ENCODE measurements at places on chromosomes 2 and 18.

DNA sequence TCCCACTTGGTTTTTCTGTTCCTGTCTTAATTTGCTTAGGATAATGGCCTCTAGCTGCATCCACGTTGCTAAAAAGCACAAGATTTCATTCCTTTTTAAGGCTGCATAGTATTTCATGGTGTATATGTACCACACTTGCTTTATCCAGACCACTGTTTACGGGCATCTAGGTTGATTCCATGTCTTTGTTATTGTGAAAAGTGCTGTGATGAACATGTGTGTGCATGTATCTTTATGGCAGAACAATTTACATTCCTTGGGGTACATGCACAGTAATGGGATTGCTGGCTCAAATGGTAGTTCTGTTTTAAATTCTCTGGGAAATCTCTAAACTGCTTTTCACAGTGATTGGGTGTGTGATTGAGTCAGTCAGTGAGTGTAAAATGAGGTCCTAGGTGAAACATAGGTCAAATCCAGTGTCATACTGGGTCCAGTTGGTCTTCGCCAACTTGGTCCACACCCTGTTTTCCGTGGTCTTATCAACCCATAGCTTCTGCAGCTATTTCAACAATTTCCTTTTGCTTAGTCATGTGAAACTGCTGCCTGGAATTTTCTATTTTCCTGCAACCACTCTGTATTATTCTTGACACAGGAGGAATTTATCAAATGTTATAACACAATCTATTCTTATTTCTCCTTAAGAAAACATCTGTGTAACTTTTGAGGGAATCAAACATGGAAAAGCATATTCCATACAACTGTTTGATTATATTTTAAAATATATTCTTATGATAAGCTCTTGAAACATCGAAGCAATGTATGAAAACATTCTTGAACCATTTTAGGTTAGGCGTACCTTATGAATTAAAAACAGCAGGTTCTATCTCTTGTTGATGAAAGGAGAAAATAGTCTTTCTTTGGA lies 82.9 kb downstream of the ADCYAP1 start:
- DNase-seq = no peak

DNA sequence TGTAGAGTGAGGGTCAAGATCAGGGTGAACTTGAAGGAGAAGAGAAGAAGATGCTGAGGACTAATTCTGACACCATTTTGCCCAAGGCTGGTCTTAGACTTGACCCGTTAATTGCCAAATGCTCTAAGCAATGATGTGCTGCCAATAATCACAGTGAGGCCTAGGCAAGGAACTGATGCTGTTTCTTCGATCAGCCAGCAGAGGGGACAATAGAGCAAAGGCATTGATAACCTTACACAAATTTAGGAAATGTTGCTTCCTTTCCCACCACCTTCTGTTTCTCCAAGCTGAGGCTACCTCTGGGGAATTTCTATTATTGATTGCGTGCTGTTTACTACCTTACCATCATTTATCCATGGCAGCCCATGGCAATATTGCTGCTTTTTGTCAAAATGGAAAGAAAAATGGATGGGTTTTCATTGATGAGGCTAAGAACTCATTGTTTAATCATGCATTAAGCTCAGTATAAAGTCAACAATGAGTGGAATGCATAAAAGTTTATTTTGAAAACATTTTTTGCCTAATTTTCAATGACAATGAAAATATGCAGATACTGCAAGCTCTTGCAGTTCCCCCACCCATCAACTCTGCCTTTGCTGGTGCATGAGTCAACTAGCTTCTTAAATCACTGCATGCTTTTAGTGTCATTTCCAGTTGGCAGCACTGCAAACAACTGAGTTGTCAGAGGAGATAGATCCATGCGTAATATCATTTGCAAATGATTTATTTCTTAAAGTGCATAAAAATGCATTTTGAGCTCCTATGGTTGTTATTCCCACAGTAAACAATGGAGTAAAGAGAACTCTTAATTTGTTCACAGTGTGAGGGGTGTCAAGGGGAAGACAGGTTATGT lies 116.4 kb upstream of the NYAP2 start:
- DNase-seq = peak; percentile 31

- DNase-seq = no peak
Observed at GRCh38 chr2:2757764-2758163, 426.7 kb upstream of the MYT1L start.

DNA sequence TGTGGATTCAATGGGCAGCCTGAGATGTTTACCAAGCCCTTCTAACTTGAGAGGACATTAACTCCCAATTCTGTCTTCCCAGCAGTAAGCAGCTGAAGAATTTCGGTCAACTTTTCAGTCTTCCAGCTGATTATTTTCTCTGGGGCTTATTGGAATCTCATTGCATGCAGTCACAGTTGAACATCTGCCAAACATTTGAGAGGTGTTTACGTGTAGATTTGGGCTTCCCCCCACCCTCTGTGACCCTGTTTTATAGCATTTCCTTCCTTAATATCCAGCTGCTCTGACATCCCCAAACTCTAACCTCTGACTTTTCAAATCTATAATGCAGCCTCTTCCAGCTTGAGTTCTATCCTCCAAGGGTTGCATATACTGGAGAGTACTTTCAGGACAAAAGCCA lies 16.5 kb upstream of the VIT start:
- DNase-seq = no peak

GRCh38 chr2:128622955-128623620 lies 304.4 kb upstream of the HS6ST1 start:
- no peak for DNase-seq

- no peak for DNase-seq
Observed at GRCh38 chr18:48405978-48406377, 3.2 kb downstream of the ZBTB7C start.

DNA sequence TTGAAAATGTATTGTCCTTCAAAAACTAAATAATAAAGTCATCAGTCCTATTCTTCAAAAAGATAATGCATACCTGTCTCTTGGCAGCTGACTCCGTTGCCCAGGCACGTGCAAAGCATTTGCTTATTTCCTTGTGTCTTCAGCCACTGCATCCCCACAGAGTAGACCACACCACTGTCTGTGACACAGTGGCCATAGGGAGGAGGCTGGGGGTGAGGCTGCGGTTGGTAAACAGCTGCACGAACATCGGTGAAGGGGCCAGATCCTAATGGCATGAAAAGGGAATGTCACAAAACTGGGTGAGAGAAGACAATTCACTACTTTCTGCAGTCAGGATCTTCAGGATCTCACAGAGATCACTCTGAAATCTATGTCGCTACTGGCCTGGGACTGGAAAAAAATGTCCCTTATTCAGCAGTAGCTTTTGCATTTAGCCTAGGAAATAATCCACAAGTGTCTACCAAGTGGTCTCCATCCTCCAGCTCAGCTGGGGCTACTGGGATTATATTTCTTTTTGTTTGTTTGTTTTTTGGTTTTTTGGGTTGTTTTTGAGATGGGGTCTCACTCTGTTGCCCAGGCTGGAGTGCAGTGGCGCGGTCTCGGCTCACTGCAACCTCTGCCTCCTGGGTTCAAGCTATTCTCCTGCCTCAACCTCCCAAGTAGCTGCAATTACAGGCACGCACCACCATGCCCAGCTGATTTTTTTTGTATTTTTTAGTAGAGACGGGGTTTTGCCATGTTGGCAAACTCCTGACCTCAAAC lies 10.7 kb downstream of the FN1 start:
- no peak for DNase-seq

GRCh38 chr2:185179743-185180142 lies 558.9 kb upstream of the FSIP2 start:
- no peak for DNase-seq

GRCh38 chr2:190887089-190887488 lies 6.5 kb downstream of the GLS start:
- DNase-seq = no peak

GRCh38 chr2:162197069-162197825 lies 45.2 kb upstream of the GCG start:
- DNase-seq = no peak

GRCh38 chr18:77365667-77366066 lies 116.0 kb downstream of the GALR1 start:
- no peak for DNase-seq

GRCh38 chr2:67842375-67842959 lies 220.3 kb downstream of the C1D start:
- DNase-seq = no peak

DNA sequence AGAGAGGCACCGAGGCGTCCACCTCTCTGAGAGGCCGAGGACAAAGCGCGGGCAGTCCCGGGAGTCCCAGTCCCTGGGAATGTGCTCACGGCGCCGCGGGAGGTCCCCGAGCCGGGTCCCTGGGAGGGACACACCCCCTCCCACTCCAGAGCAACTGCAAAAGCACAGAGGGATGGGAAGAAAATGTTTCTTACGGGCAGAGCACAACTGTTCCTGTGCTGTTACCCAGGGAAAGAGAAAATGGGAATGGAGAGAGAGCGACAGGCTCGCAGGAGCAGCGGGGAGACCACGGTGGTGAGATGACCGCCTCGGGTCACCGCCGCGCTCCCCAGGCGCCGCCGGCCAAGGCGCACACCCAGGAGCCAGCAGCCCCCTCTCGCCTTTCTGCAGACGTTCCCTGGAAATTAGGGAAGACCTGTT lies 1.2 kb upstream of the BCL11A start:
- DNase-seq = no peak

- DNase-seq = no peak
Observed at GRCh38 chr2:232957657-232958090, 55.4 kb downstream of the NGEF start.

DNA sequence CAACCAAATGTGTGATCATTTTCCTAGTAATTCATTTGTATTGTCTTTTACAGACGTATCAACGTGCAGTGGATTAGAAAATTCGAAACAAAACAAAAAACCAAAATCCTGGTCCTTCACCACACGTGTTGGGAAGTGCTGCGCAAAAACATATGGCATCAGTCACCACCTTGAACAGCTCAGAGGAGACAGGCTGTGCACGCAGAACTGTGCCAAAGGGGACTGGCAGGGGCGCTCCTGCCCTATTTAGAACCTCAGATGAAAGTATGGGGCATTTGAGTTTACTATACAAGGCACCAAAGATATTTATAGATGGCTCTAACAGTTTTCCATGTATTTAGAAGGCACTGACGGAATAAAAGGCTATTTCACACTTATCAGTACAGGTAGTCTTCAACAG lies 42.3 kb downstream of the NOL10 start:
- DNase-seq = no peak

GRCh38 chr2:31998731-31999383 lies 12.0 kb downstream of the MEMO1 start:
- no peak for DNase-seq

DNA sequence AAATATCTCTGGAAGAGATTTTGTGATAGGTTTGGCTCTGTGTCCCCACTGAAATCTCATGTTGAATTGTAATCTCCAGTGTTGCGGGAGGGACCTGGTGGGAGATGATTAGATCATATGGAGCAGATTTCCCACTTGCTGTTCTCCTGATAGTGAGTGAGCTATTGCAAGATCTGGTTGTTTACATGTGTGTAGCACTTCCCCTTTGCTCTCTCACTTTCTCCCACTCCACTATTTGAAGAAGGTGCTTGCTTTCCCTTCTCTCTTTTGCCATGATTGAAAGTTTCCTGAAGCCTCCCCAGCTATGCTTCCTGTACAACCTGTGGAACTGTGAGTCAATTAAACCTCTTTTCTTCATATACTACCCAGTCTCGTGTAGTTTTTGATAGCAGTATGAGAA lies 97.0 kb upstream of the FN1 start:
- no peak for DNase-seq

- DNase-seq = no peak
Observed at GRCh38 chr2:99000708-99001107, 64.7 kb upstream of the CRACDL start.

GRCh38 chr18:7532942-7533341 lies 34.2 kb upstream of the PTPRM start:
- DNase-seq = no peak

GRCh38 chr2:159179696-159180095 lies 106.8 kb downstream of the WDSUB1 start:
- DNase-seq = no peak

DNA sequence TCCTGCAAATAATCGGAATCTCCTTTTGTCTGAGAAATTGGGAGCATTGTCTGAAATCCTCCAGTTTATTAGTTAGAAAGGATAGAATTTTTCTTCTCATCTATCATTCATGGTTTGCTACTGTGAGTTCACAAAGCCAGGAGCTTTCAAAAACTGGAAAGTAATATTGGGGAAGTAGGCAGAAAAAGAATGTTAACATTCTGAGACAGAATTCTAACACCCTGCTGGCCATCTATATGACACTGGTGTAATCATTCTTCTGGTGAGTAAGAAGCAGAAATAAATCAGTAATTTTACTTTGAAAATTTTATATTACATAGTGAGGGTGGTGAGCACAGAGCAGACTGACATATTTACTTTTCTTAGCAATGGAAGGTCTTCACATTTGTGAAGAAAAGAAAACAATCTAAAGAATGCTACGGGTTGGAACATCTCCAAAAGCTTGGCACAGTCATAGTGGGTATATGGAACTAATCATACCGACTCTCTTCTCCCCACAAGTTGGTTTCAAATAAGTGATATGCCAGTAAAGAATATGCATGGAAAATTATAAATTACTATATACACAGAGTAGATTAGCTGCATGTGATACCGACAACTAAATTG lies 344.9 kb downstream of the LPIN1 start:
- no peak for DNase-seq

DNA sequence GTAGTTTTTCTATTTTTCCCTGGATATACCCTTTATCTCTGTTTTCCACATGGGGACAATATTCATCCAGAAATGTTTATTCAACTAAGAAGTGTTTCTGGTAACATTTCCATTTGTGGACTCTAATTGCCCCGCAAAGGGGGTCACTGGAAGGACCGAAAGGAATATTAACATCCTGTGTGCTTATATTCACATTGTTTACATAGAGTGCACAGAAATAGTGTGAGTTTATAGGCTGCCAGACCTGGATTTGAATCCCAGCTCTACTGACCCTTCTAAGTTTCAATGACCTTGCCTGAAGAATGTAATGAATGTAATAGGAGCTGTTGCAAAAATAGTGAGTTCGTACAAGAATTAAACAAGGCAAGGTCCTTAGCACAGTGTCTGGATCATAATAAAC lies 152.9 kb upstream of the NCKAP5 start:
- DNase-seq = no peak

- DNase-seq = no peak
Observed at GRCh38 chr2:216375286-216375685, 3.0 kb upstream of the MARCHF4 start.

DNA sequence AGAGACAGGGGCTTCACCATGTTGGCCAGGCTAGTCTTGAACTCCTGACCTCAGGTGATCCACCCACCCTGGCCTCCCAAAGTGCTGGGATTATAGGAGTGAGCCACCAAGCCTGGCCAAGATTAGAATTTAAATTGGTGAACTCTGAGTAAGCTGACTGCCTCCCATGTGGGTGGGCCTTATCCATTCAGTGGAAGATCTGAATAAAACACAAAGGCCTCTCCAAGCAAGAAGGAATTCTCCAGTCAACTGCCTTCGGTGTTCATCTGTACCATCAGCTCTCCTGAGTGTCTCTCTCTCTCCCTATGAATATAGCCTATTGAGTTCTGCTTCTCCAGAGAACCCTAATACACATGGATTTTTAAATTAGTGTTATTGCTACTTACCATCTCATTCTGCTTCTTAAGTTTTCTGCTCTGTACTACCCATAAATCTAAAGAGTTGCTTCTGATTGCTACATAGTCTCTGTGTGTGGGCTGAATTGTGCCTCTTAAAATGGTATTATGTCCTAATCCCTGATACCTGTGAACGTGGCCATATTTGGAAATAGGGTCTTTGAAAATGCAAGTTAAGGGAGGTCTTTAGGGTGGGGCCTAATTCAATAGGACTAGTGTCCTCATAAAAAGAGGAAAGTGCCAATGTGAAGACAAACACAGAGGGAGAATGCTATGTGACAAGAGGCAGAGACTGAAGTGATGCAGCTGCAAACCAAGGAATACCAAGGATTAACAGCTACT lies 36.3 kb downstream of the FBXO11 start:
- DNase-seq = no peak

Data from activated naive CD4-positive, alpha-beta T cell treated with anti-CD3 and anti-CD28 coated beads for 36 hours (primary cell).